ENCODE measurements at places on chromosomes 2 and 18.

DNA sequence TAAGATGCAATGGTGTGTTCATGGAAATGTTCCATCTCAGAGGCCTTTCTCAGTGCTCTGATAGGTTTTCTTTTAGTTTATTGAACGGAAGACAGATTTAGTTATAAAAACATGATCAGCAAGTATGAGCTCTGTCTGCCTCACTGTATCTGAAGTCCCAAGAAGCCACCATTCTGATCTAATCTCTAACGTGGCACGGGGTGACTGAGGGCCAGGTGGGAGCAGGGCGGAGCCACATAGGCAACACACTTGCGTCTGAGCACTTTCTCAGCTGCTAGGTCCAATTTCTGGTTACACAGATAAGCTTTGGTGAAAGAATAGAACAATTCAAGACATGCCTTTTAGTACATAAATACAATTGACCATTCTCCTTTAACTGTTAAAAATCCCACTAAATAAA is 60.4 kb downstream of the SNTG2 start:
- no peak for DNase-seq

DNA sequence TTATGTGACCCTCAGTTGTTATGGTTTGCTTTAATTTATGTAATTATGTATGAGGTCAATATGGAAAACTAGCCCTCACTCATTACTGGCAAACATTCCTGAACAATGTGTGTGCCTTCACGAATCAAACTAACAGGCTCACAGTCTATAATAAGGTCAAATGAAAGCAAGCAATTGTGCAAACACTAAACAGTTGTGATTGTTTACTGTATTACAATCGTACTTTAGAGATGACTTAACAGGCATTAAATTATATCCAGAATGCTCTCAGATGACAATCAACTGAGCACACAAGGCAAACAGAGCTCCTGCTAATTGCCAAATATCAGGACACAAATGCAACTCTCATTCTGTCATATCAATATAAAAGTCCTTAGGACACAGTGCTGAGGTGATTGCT is 29.5 kb downstream of the COL5A2 start:
- DNase-seq = no peak

GRCh38 chr2:96091711-96092572 is 24.4 kb downstream of the ADRA2B start:
- no peak for DNase-seq

DNA sequence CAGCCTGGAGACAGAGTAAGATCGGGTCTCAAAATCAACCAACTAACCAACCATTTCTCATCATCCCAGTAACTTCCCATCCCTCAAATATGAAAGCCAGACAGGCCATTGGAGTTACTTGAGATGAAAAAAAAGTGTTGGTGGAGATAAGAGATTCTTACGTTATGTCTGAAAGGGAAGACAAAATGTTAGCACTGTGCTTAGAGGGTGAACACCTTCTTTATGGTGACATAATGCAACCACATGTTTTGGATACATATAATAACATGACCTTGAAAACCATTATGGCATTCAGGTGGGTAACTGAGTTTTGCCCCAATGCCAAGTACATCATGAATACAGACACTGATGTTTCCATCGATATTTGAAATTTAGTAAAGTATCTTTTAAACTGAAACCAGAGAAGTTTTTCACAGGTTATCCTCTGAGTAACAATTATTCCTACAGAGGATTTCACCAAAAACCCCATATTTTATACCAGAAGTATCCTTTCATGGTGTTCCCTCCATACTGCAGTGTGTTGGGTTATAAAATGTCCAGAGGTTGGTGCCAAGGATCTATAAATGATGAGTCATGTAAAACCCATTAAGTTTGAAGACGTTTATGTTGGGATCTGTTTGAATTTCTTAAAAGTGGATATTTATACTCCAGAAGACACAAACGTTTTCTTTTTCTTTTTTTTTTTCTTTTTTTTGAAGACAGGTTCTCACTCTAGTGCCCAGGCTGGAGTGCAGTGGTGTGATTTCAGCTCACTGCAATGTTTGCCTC is 45.5 kb downstream of the AAK1 start:
- DNase-seq = no peak

DNA sequence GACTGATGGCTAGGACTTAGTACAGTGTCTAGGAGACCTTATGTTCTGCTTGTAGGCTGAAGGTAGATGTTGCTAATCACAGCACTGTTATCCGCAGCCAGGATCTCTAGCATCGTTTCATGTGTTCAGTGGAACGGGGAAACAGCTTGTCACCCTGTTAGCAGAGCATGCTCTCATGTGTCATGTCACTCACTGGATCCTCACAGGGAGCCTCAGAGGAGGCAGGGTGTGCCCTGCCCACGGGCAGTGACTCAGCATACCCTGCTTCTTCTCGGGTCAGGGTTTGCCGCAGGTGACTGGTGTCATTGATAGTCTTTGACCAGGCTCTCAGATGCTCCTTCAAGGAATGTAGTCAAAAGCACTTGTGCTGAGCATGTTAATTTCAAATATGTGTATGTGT is 44.4 kb downstream of the RPIA start:
- no peak for DNase-seq

DNA sequence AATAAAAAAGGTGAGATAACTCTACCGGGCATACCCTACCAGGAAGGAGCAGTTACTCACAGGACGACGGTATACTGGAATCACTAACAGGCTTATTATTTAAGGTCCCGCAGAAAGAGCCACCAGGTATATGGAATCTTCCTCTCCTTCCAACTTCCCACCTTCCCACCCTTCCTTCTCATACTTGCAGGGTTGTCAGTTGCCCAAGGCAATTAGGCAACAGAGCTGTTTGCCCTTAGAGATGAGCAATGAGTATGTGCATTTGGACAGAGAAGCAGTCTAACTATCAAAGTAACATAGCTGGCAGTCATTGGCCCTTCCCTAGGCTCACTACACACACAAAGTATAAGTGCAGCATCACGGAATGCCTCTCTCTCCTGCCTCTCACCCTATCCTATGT is 32.1 kb upstream of the EVA1A start:
- DNase-seq = no peak

DNA sequence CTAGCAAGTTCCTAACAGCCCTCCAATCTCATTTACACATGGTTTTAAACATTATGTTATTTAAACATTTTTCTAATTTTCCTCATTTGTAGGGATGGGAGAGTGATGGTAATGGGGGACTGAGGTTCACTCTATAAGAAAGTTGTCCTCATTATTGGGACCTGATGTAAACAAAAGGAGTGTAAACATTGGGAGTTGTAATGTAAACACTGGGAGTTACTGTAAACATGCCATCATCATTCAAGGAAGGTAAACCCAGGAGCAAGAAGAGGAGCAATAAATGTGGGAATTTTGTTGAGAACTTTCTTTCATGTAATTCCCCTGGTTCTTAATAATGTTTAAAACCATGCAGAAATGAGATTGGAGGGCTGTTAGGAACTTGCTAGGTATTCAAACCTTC is 17.8 kb downstream of the RFTN2 start:
- DNase-seq = no peak

GRCh38 chr2:56515399-56515798 is 331.6 kb downstream of the CCDC85A start:
- no peak for DNase-seq

DNA sequence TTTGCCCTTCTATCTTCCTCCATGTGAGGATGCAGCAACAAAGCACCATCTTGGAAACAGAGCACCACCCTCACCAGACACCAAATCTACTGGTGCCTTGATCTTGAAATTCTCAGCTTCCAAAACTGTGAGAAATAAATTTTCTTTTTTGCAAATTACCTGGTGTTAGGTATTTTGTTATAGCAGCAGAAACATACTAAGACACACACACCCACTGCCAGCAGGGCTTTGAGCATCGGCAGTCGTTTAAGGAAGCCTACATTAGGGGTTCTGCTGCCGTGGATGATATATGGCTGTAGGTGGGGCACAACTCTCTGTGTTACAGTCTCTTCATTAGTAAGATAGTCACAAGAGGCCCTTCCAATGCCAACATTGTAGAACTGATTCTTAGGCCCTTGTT is 20.7 kb upstream of the MFSD6 start:
- no peak for DNase-seq

DNA sequence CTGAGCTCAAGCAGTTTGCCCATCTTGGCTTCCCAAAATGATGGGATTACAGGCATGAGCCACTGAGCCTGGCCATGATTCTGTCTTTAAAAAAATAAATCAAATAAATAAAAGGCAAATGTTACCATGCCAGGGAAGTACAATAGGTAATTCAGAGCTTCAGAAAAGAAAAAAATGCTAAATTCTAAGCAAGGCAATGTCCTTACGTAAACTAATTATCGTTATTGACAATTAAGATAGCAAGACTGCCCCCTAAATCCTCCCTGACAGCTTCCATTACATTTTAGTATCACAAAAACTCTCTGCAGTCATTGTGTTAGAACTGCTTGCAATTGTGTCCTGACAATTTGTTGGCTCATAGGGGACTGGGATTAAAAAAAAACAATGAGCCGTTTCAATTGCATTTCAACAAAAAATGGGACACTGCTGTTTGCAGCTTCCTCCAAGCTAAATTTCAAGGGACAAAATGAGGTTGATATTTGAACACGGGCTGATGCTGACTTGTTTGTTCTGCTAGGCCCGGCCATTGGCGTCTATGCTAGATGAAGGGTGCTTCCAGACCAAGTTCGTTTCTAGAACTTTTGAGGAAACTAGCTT is 88.9 kb downstream of the MOGAT1 start:
- DNase-seq = no peak

DNA sequence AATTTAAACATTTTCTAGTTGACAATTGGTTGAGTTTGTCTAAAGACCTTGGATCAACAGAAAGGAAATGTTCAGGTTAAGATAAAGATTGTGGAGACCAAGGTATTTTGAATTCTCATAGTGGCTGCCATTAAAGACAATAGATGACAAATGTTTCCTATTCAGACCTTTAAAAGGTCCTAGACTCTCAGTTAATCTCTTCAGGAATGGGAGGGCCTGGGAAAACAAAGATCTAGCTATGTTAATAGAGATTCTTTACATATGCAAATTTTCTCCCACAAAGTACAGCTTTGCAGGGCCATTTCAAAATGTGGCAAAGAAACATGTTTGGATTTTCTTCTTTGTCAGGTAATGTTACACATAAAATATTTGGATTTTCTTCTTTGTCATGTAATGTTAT is 403.9 kb downstream of the SPAG16 start:
- DNase-seq = no peak

DNA sequence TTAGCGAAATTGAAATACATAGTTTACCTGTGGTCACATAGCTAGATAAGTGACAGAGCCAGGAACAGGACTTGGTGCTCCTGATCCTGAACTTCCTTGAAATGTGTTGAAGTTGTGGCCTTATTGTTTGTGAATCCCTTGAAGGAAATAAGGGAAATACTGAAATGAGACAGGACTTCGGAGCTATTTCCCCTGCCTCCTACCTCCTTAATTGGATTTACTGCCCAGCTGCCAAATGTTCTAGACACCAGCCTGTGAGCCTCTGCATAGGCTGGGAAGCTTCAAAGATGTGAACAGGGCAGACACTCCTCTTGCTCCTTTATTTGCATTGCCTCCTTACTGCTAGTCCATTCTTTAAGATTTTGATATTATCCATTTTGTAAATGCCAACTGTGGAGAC is 135.2 kb downstream of the PRPF40A start:
- no peak for DNase-seq

GRCh38 chr18:55544014-55544413 is 44.0 kb downstream of the TCF4 start:
- no peak for DNase-seq

DNA sequence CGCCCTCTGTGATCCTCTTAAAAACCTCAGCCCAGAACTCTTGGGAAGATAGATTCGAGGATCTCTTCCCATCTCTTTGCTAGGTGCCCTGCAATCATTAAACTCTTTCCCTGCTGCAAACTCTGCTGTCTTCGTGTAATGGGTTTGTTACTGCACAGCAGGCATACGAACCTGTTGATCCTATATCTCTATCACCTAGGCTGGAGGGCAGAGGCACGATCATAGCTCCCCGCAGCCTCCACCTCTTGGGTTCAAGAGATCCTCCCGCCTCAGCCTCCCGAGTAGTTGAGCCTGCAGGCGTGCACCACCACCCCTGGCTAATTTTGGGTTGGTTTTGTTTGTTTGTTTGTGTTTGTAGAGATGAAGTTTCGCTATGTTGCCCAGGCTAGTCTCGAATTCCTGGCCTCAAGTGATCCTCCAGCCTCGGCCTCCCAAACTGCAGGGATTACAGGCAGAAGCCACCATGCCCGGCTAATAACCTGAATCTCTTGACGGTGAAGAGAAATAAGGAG is 493 bp upstream of the BBS5 start:
- no peak for DNase-seq

- DNase-seq = no peak
These were observed 29.2 kb upstream of the POMC start for GRCh38 chr2:25197336-25198208.

GRCh38 chr2:20080428-20080827 is 29.0 kb upstream of the LAPTM4A start:
- no peak for DNase-seq

GRCh38 chr18:30208546-30208945 is 834.0 kb downstream of the DSC3 start:
- DNase-seq = no peak

GRCh38 chr2:189014449-189015138 is 40.4 kb downstream of the COL3A1 start:
- DNase-seq = no peak

GRCh38 chr2:62221141-62221540 is 25.2 kb downstream of the B3GNT2 start:
- DNase-seq = no peak

DNA sequence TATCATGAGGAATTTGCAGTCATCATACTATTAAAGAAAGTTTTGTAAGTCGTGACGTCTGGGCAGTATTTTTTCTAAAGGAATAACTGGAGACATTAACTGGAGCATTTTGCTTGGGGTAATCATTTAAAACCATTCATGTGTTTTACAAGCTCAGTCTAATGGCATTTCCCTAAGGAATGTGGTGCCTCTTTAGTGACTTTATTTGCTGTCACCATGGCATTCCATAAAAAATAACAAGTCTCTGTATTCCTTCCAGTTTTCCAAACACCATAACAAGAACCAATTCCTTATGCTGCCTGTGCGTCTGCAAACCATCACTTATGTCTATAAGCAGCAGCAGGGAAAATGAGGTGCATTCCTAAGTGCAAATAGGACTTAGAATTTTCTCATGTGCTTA is 82.8 kb downstream of the EPB41L3 start:
- DNase-seq = no peak

Data from stimulated activated CD8-positive, alpha-beta memory T cell treated with anti-CD3 and anti-CD28 coated beads, Interleukin-4, amount 100 ng/mL, for 1 hour (primary cell).